ENCODE measurements at places on chromosomes 1 and 21.

DNA sequence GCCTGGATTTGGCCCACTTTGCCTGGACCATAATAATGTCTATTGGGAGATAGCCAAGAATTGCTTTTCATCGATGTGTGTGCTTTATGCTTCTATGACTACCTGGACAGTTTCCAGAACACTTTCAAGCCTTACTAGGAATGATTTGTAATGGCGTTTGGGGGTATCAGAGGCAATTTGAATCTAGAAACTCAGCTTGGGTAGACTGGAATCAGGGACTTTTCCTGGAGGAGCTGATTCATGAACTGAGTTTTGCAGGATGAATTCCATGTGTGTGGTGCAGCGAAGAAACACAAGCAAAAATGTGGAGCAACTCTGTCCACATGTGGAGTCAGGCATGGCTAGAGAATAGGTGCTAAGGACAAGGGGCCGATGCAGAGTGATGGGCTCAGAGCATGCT is 11.9 kb upstream of the TMEM61 start:
- DNase-seq, result no peak

GRCh38 chr1:117147341-117147831 is 25.8 kb upstream of the TRIM45 start:
- DNase-seq, result no peak

GRCh38 chr1:101965341-101965740 is 31.4 kb downstream of the OLFM3 start:
- DNase-seq, result no peak

DNA sequence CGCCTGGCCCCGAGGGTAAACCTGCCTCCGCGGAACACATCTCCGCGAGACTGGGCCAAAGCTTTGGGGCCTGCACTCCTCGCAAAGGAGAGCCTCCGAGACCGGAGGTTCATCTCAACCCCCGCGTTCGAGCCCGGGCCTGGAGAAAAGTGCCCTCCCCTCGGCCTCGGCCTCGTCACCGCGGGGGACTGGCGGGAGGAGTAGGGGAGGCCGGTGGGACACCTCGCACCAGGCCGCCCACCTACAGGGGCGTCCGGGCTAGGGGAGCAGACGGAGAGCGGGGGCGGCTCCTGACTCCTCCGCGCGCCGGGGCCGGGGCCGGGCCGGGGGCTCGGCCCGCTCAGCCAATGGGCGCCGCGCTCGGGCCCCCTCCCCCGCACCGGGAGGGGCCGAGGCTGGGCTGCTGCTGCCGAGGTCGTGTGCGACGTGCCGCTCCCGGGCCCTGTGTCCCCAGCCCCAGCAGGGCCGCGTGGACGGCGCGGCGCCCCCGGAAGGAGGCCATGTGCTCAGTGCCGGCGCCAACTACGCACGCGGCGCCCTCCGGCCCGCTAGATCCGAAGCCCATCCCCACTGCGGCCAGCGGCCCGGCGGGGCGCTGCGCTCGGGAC is 684 bp downstream of the SLC2A1 start:
- peak; percentile 60 for DNase-seq

GRCh38 chr1:225534772-225535171 is 106.9 kb upstream of the LBR start:
- no peak for DNase-seq

GRCh38 chr1:174535207-174535606 is 87.4 kb downstream of the GPR52 start:
- DNase-seq, result no peak

DNA sequence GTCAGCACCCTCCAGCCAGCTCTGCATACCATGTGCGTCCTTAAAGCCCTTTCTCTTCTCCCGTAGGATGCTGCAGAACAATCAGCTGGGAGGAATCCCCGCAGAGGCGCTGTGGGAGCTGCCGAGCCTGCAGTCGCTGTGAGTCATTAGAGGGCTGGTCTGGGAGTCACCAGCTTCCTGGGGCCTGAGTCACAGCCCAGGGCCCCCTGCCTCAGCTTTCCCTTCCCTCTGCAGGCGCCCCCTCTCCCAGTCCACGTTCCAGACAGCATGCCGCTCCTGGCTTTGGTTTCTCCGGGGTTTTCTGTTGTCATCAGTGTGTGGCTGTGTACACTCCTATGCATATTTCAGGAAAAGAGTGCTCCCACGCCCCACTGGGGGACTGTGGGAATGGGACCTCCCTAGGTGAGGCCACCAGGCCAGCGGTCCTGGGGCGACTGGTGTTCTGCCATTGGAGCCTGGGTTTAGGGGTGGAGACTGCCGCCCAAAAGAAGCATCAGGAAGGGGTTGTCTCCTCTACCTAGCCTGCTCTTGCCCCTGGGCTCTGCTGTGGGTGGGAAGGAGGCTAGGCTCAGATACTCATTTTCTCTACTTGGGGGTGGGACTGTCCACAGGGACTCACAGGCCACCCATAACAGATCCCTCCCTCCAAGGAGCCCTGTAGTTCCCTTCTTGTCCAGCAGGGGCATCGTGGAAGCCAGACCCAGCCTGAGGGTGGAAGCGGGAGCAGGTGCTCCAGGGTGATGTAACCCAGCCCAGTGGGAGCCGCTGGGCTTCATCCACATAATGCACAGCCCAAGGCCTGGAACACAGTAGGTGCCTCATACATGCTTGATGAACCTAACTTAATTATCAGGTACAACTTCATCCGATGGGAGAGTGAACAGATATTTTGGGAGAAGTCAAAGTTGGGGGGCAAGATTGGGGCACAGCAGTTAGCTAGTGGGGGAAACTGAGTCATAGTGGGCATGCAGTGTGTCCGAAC is 42.5 kb downstream of the LGR6 start:
- DNase-seq, result no peak

DNA sequence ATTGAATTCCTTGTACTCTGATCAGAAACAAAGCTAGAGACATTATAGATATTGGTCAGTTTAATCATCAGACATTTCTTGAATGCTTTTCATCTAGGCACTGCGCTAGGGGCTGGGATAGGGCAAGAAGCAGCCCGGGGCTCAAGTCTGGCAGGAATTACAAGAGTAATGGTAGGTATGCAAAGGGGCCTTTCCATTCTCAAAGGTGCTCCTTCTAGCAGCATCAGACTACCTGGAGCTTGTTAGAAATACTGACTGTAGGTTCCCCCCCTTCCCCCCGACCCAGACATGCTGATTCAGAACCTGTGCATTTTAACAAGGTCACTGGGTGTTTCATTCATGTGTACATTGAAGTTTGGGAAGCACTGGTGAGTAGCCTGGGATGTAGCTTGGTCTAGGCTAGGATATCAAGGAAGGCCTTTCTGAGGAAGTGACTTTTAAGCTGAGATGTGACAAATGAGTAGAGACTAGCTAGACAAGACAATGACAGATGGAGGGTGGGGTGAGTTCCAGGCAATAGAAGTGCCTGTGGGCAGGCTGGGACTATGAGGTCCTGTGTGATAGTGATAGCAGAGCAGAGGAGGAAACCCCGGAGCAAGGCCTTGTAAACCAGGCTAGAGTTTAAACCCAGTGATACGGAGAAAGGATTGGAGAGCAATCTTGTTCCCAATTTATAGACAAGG is 26.3 kb downstream of the NFASC start:
- no peak for DNase-seq

DNA sequence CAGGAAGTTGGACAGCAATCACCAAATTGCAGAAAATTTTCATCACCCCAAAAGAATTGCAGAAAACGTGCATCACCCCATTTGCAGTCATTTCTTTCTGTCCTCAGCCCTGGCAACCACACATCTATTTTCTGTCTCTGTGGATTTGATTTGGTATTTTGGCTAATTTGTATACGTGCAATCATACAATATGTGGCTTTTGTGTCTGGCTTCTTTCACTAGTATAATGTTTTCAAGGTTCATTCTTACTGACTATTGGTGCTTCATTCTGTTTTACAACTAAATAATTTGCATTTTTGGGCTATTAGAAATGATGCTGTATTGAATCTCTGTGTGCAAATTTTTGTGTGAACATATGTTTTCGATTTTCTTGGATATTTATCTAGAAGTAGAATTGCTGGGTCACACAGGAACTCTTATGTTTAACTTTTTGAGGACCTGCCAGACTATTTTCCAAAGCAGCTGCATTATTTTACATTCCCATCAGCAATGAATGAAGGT is 24.8 kb upstream of the PRDM2 start:
- no peak for DNase-seq

- no peak for DNase-seq
Observed at GRCh38 chr1:172928412-172928811, 122.3 kb downstream of the TNFSF18 start.

- DNase-seq, result no peak
Observed at GRCh38 chr1:237566581-237566980, 324.1 kb downstream of the ZP4 start.

GRCh38 chr1:112651205-112651604 is 23.3 kb upstream of the MOV10 start:
- no peak for DNase-seq

DNA sequence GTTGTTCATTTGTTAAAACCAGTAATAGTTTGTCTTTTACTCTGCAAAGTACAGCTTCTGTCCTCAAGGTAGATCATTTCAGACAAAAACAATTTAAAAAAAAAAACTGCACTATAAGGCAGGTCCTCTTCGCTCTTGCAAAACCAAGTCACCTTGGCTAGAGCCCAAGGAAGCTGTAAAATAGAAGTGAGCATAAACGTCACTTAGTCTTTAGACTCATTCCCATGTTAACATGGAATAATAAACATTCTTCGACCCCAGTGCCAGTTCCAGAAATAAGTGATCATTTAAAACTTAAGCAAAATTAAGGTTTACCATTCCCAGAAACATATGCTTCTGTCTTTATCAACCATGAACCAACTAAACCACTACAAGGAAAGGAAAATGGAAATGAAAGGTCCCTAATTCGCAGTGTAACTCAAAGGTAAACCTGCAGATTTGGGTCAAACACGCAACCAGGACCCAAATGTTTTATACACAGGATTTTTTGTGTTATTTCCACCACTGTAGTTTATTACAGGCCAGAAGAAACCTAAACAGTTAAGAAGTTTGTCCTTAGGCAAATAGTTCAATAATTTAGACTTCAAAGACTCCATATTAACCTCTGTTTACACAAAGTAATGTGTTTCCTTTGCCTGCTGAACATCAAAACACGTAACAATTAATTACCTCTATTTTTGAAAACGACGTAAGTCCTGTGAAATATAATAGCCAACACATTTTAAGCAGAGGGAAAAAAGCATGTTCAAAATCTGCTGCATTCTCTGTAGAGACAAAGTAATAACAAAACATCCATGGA is 54.6 kb downstream of the TGFBR3 start:
- DNase-seq, result no peak

- no peak for DNase-seq
Observed at GRCh38 chr1:170539154-170539553, 7.2 kb downstream of the GORAB start.

- DNase-seq, result peak; percentile 63
Observed at GRCh38 chr1:38818175-38818976, 41.2 kb downstream of the RRAGC start.

DNA sequence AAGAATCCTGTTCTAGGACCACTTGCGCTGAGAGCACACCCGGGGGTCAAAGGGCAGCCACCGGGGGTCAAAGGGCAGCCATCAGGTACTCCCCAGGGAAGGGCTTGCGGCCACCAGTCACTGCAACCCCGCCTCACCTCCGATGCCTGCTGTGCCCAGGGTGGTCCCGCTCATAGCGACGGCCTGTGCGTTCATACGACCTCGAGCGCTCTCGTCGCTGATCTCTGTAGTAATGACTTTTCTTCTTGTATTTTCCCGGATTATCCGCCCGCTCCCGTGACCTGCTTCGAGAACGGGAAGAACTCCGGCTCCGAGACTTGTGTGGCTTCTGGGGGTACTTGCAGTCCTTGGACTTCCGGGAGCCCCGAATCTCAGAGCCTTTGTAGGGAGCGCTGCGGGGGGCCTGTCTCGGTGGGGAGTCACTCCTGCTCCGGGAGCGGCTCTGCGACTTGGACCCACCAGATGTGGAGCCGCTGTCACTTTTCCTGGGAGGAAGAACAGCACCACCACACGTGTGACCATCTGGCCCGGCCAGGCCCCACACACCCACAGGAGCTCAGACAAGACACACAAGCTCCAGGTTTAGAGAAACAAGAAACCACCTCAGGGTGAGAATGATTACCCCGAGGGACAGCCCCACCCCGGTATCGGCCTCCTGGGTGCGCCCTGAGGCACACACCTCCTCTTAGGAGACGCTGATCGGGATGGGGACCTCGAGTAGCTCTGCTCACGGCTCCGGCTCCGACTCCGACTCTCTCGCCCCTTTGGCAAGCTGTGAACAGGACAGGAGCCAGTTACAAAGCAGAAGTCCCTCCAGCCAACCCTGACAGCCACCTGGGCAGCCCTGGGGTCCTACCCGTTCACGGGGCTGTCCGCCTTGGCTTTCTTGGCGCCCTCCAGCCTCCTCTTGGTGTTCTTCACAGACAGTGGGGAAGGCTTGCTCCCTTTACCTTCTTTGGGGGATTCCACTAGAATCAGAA is 11.7 kb downstream of the CCNL2 start:
- DNase-seq, result no peak

DNA sequence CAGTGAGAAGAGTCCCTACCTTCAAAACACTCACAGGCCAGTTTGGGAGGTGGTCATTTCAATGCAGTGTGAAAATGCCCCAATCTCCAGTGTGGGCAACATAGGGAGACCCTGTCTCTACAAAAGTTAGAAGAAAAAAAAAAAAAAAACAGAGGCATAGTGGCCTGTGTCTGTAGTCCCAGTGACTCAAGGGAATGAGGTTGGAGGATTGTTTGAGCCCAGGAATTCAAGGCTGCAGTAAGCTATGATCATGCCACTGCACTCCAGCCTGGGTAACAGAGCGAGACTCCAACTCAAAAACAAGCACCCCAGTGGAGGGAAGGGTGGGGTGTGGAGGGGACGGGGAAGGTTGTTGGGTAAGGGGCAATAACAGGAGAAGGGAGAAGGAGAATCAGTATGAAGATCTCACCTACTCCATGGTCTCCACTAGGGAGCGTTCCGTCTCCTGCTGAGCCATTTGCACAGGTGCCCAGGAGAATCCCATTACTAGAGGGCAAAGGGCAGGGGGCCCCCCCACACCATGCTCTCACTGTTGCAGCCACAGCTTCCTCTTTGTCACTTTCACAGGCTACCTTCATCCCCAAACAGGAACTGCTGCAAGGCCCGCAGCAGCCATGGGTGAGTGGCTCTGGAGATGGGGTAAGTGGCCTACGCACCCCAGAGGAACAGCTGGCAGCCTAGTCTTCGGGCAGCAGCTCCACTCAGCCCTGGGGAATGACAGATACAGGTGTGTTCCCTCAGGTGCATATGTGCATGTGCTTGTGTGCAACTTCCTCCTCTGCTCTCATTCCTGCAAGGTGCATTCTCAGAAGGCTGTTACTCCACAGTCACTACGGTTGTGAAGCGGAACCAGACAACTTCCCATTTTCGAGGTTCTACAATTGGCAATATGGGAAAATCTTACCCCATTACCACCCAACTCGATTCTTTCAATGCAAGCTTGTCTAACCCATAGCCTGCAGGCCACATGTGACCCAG is 87.9 kb upstream of the LYST start:
- DNase-seq, result no peak

DNA sequence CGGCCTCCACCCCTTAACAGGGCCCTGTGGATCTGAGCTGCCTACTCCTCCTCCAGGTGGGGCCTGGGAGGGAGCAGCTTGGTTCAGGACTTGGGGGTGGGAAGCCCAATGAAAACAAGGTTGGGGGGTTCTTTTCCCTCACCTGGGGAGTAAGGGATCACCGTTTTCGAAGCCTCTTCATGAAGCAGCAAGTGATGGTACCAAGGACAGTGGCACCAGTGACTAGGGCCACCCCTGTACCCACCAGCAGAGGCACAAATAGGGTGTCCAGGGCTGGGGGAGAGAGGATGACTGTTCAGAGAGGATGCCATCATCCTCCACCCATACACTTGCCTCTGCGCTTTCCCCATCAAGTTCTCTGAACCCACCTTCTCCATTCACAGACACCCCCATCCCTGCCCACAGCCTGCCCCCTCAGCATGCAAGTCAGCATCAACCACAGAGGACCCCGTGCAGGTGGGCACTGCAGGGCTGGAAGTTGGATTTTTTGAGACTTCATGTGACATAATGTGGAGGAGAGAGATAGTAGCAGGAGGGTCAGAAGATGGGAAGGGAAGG is 6.7 kb downstream of the IGSF8 start:
- no peak for DNase-seq
